ENCODE measurements at places on chromosomes 5 and 9.

DNA sequence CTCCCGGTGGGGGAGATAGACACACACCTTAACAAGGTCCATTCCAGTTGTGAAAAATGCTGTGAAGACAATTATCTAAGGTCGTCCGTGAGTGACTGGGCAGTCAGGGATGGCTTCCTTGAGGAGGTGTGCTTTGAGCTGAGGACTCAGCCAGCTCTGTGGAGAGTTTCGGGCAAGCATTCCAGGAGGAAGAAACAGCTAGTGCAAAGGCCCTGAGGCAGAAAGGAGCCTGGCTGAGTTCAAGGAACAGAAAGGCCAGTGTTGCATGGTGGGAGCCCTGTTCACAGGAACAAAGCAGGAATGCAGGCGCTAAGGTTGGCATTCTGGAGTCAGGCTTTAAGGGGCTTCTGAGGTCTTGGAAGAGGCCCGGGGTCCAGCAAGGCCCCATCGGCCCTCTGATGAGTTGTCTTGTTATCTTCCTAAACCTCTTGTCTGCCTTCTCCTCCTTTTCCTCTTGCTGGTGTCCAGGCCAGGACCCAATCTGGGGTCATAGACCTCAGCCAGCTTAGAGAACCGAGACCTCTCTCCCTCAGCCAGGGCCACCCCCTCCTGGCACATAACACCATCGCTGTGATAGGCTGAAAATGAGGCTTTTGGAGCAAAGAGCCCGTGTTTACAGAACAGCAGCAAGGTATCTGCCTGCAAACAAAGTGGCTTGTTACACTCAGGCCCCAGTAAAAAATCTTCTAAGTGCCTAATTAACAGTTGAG is 270.2 kb upstream of the MVB12B start:
- H3K27me3 ChIP-seq, result peaks cover 75% of the 10 kb centered on the region
- DNase-seq, result no peak
- H3K27ac ChIP-seq, result no peak overlapping the region

GRCh38 chr9:93125331-93125894 is 8.6 kb downstream of the NINJ1 start:
- H3K27ac ChIP-seq, result no peak overlapping the region
- H3K4me3 ChIP-seq, result no peak overlapping the region
- no peaks in the 10 kb centered on the region for H3K4me1 ChIP-seq
- no peaks in the 10 kb centered on the region for H3K27me3 ChIP-seq
- DNase-seq, result no peak

DNA sequence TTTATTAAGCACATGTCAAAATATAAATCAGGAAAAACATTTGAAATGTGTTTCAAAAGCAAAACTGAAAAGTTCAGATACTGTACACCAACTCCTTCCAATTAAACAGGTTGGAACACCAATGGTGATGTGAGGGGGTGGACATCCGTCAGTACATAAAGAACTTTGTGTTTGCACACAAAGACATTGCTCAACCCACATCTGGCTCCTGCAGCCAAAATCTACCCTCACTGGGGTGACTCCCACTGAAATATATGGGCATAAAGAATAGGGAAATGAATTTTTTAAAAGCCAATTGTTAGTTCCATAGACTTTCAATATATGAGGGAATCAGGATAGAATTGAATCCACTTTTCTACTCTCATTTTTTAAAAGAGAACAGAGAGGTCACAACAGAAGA is 63.9 kb downstream of the MEGF9 start:
- peaks cover 4% of the 10 kb centered on the region for H3K4me1 ChIP-seq
- H3K4me3 ChIP-seq, result no peak overlapping the region
- no peak overlapping the region for H3K27ac ChIP-seq

GRCh38 chr9:130847306-130848217 is 12.5 kb downstream of the ABL1 start:
- DNase-seq, result no peak
- H3K36me3 ChIP-seq, result no peaks in the 10 kb centered on the region
- H3K27ac ChIP-seq, result no peak overlapping the region

GRCh38 chr5:122078116-122079110 is at the start of gene LOX:
Gene LOX (minus strand): TSS chr5:122078259. CDS start chr5:122077985, 274 bp downstream.
- peaks cover 3% of the 10 kb centered on the region for H3K4me1 ChIP-seq
- H3K4me3 ChIP-seq, result peak within 1 kb of the TSS; percentile 65
- no peak for DNase-seq
- H3K36me3 ChIP-seq, result no peaks in the 10 kb centered on the region
- H3K27me3 ChIP-seq, result no peaks in the 10 kb centered on the region

- no peak for DNase-seq
- H3K36me3 ChIP-seq, result no peaks in the 10 kb centered on the region
- no peaks in the 10 kb centered on the region for H3K4me1 ChIP-seq
- H3K4me3 ChIP-seq, result no peak overlapping the region
These were observed 539.2 kb downstream of the TLE1 start for GRCh38 chr9:81150016-81150625.
